ENCODE measurements at places on chromosomes 4 and X. TPM values are rescaled to one million over a fixed set of nuclear protein-coding genes. Genes with fewer than 3 reads are reported as not detected.

DNA sequence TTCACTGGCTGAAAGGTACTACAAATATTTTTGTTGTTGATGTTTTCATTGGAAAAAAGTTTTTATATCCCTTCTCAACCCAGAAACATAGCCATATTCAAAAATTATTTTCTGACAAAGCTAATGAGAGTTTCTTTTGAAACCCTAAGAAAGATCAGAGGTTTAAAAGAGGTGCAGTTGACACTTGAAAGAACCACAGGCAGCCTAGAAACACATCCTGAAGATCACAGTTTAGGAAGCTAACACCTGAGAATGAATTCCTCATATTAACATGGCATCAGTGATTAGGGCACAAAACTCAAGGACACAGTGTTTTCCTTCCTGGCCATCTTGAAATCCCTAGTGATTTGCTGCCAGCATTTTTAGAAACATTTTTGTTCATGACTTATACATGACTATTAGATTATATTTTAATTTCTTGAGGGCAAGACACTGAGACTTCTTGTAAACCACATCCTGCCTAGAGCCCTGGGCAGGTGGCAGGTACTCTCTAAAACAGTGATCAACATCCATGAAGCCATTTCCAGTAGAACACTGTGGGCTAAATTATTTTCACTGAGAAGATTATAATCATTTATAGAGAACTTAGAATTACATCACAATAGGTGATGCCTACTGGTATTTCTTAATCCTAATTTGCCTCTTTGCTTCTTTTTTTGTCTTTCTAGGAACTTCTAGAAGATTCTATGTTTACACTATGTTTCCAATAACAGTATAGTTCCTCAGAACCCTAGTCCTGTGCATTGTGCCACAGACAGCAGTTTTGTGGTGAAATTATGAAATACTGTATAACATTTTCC lies 80.0 kb downstream of the ARSJ start:
- no peak for DNase-seq

The KLB gene
- total RNA-seq, result 0.12 TPM

DNA sequence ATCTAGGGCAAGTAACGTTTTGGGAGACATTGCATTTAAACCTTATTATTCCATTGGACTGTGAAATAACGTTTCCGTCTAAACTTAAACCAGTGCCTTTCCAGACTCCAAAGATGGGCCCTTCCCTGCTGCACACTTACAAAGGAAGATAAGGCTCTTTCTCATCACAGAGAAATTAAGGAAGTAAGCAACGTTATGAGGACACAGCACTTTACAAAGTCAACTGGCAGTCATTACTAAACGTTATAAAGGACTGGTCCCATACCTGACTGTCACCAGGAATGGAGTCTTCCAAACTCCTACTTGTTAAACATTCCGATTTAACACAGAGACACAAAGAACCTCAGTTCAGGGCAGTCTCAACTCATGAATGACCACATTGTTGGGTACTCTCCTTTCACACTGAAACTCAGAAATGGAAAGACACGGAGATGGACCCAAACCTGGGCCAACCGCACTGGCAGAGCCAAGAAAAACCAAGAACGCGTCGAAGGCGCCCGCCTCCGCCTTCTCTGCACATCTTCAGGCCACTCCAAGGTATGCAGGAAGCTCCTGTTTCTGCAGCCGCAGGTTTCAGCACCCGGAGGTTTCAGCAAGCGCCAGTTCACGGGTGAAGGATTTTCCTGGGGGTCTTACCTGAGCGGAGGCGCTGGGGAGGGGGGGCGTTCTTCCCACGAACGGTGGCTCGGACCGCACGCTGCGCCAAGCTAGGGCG lies 670 bp downstream of the PAPSS1 start:
- no peak for DNase-seq

DNA sequence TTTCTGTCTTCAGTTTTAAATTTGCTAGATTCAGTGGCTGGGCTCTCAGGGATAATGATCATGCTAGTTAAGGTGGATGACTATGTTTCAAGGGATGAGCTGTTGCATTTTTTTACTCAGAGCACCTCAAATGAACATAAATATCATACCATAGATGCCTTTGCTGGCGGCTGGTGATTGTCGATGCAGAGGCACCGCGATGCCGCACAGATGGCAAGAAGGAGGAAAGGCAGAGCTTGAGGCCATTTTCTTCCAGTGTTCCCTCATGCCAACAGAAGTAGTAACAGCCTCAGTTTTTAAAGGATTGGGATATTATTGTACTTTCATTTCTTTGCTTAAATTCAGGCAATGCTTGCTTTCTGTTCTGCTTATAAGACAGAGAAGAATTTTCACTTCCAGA lies 654.7 kb upstream of the IGFBP7 start:
- no peak for DNase-seq

- no peak for DNase-seq
These were observed 7.1 kb upstream of the RGS12 start for GRCh38 chr4:3285558-3286334.

DNA sequence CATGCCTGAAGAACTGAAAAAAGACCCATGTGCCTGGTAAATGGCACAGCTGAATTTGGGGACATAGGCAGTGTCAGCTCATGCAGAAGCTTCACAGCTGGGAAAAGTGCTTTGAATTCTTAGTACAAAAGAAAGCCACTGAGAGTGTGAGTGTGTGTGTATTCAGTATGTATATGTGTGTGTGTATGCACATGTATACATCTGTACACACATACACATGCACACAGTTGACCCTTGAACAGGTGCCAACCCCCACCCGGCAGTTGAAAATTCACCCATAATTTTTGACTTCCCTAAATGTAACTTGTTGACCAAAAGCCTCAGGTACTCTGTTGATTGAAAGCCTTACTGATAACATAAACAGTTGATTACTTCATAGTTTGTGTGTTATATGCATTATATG lies 49.5 kb upstream of the ENPP6 start:
- DNase-seq, result no peak

- no peak for DNase-seq
These were observed 237.8 kb downstream of the NDST4 start for GRCh38 chr4:114875630-114876029.

Measured in left ventricle myocardium superior (tissue), 1 donor.